Ecto neural progenitor cell (in vitro differentiated cells): ENCODE measurements at places on chromosomes 7 and 10.

GRCh38 chr7:105126436-105126975 is 112.5 kb downstream of the KMT2E start:
- DNase-seq, result no peak

DNA sequence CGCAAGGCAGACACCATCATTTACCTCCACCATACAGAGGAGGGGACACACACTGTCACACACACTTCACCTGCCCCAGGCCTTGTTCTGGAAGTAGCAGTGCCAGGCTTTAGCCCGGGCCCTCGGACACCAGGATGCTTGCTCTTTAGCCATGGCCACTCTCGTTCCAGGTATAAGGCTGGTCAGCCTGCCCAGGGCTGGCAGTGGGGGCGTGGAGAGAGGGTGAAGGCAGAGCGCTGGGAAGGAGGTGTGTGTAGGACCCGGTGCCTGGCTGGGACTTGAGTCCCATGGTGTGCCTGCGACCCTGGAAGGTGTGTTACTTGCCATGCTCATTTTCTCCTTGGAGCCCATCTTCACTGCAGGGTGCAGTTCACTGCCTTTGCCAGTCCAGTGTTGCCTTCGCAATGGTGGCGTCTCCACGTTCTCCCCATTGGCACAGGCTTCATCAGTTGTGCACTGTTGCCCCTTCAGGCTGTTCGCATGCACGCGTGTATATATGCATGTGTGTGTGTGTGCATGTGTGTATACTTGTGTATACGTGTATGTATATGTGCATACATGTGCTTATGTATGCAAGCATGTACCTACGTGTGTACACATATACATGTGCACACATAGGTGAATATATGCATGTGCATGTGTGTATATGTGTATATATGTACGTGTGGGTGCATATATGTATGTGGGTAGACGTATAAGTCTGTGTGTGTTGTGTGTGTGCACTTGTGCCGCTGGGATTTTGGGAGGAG is 153.4 kb downstream of the CAMK1D start:
- no peak for DNase-seq

DNA sequence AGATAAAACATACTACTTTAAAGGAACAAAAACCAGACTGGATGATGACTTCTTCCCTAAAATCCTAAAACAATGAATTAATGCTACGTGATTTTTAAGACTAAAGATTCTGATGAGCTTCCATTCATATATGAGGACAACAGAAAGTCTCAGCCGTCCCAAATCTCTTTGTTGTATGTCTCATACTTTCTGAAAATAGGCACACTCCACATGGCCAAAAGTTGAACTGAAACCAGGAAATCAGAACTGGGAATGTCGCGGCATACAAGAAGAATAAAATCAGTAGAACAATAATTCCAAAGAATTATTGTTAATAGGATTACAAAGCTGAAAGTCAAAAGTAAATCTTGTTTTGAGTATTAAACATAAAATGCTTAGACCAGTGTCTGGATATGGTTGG is 195.4 kb upstream of the GHITM start:
- DNase-seq, result no peak

GRCh38 chr10:88115407-88115806 is 252.0 kb downstream of the PTEN start:
- DNase-seq, result no peak

GRCh38 chr7:20351901-20352300 is 21.2 kb downstream of the ITGB8 start:
- DNase-seq, result no peak
